Stimulated activated CD4-positive, alpha-beta T cell treated with anti-CD3 and anti-CD28 coated beads, TNF-alpha, amount 100 ng/mL, for 4 hours (primary cell): ENCODE measurements at places on chromosomes 7 and 10.
A peak's percentile ranks its signal among the peaks of the same experiment; 100 is the strongest.

DNA sequence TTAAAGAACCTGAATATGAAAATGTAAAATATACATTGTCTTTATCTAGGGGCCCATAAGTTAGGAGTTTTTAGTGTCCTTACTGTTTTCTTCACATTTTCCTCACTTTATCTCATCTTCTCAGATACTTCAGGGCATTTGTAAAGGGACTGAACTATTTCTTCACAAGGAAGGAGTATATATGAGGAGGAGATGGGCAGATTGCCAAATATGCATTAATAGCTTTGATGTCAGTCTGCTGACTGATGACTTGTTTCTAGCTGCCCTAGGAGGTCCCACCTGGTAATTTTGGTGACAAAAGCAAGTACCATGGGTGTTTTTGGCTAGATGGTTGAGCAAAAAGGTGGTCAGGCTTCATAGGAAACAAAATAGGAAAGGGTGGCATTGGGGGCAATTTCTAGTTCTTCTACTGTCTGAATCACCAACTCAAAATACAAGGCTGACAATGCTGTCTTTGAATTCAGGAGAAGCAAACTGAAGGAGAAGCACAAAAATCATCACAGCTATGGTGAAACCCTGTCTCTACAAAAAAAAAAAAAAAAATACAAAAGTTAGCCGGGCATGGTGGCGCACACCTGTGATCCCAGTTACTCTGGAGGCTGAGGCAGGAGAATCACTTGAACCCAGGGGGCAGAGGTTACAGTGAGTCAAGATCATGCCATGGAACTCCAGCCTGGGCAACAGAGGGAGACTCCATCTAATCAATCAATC lies 10.4 kb upstream of the STRIP2 start:
- DNase-seq: no peak

DNA sequence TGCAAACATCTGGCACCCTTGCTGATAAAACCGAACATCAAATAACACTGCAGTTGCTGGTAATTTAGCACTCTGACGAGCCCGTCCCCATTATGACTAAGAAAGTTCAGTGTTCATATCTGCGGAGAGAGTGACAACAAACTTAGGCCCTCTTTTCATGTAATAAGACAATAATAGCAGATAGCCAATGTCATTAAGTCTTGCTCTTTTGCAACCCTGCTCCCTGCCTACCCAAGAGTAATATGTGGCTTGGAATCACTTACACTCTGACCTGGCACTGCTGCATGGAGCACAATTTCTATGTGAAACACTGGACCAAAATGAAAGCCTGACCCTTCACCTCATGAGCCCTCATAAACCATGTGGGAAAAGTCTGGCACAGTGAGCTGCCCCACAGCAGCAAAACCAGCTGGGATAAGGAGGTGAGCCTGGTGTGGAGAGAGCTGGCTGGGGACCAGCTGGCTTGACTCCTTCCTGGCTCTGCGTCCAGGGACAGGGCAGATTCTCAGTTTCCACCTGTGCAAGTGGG lies 86.5 kb downstream of the HIPK2 start:
- DNase-seq: no peak

DNA sequence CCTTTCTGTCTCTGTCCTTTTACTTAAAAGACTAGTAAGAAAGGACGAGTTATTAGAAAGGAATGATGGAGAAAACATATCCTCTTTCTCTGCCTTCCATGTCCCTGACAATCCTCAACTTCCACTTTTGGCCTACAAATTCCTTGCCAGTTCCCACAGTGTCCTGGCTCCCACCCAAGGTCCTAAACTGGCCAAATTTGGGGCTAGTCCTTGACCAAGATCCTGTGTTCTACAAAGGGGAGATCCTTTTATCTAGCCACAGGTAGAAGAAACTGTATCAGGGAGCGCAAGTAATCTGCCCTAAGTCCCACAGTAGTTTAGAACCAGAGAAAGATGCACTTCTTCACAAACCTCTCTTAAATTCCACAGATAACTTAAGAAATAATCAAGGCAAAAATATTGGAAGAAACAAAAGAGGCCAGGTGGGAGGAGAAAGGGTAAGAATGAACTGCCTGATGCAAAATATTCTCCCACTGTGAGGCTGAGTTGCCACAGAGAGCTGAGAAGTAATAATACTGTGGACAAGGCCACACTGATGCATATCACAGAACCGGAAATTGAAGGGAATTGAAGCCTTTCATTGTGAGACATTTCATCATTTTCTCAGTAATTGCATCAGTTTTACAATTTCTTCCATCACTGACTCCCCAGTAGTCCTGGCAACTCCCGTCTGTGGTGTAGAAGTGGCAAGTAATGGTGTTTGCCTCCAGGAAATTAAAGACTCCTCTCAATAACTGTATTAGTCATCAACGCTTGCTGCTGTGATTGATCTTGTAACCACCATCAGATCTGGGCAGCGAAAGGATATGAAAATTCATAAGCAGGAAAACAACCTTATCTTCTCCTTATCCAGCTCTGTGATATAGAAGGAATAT lies 47.2 kb downstream of the DNAJC12 start:
- DNase-seq: no peak

GRCh38 chr10:30813872-30814481 lies 184.4 kb upstream of the LYZL2 start:
- DNase-seq: no peak

GRCh38 chr10:31929261-31930022 lies 811 bp upstream of the ARHGAP12 start:
- DNase-seq: peak; percentile 1
